ENCODE measurements at places on chromosomes 11 and 22. TPM values are rescaled to one million over a fixed set of nuclear protein-coding genes. Genes with fewer than 3 reads are reported as not detected.

The APOL4 gene
- total RNA-seq, result 1.5 TPM

The P2RX6 gene
- not detected for total RNA-seq

DNA sequence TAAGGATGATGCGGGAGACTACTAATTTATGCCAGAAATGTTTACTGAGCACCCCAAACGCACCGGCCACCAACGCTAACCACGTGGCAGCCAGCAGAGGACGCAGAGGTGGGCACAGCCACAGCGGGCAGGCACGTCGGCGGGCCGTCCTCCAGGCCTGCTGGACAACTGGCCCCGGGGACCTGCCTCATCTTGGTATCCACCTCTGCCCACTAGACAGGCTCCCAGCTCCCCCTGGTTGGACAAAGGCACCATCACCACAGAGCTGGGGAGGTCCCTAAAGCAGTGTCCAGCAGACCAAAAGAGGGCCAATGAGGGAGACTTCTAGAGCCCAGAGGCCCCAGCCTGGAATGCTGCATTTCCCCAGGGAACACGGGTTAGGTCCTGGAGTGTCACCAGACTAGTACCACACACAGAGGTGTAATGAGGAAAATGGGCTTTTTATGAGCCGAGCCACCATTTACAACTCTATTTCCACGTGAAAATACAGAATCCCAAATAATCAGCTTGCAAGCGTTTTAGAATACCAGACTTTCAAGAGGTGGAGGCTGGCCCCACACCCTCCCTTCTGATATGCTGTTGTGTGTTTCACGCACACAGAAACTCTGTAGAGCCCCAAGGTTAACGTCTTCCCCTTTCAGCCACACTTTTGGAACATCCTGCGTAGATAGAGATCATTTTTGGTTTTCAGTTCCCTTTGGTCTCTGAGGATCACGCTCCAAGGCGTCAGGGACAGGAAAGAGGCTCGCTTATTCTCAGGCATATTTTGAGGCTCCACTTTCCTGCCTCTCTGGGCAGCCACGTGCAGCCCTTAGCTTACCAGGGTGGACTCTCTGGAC lies 23.7 kb upstream of the BID start:
- DNase-seq, result no peak

DNA sequence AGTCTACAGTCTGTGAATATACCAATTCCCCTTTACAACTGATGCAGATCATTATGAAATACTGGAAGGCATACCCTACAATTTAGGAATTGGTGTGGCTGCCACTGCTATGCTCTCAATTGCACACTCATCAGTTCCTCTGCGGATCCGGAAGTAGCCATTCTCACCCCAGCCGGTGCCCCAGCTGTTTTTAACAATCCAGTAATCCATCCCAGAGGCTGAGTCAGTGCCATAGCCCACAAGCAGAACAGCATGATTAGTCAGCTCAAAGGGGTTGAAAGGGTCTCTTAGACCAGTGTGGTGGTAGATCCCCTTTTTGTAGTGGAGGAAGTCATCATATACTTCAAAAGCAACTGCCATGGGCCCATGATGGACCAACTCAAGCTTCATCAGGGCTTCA lies 43.6 kb downstream of the CTSC start:
- no peak for DNase-seq

DNA sequence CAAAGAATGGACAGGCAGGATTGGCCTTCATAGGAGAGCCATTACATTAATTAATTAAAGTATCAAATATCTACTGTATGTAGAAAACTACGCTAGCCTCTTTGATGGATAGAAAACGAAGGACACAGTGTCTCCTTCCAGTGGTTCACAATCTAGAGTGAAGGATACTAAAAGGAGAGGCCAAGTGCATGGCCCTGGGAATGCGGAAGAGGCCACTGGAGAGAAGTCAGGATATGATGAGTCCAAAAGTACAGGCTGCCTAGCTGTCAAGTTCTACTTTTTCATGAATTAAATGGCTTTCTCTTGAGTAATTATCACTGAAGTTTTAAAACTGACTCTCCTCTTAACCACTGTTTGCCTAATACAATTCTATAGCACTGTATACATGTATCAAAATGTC lies 41.9 kb downstream of the ATG16L2 start:
- no peak for DNase-seq

Data from natural killer cell treated with Interleukin-12 subunit alpha and Interleukin-12 subunit beta and Interleukin-15 and Interleukin-18, amount 100 ng/mL, for 72 hours (primary cell).